ENCODE measurements at places on chromosomes 2 and 18. TPM values are rescaled to one million over a fixed set of nuclear protein-coding genes. Genes with fewer than 3 reads are reported as not detected.

GRCh38 chr2:144592500-144593256 lies 72.8 kb upstream of the ZEB2 start:
- H3K36me3 ChIP-seq, result no peaks in the 10 kb centered on the region
- H3K4me1 ChIP-seq, result no peaks in the 10 kb centered on the region
- H3K27me3 ChIP-seq, result no peaks in the 10 kb centered on the region
- H3K4me3 ChIP-seq, result no peak overlapping the region
- no peak overlapping the region for H3K27ac ChIP-seq

DNA sequence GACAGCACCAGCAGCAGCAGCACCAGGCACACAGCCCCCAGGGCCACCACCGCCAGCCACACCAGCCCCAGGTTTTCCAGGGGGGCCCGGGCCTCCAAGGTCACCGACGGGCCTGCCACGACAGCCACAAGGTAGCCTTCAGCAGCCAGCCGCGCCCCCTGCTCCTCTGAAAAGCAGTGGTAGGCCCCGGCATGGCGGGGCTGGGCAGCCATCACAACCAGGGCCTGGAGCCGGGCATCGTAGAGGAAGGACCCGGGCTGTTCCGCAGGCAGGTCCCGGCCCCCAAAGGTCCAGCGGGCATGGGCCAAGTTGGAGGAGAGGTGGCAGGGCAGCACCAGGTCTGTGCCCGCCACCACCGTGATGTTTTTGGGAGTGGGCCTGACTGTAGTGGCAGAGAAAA lies 3.3 kb upstream of the ANKRD39 start:
- peaks cover 15% of the 10 kb centered on the region for H3K36me3 ChIP-seq
- no peak overlapping the region for H3K27ac ChIP-seq
- H3K4me3 ChIP-seq, result no peak overlapping the region
- H3K27me3 ChIP-seq, result no peaks in the 10 kb centered on the region

GRCh38 chr2:191245869-191246531 lies 796 bp downstream of the MYO1B start:
- peak overlapping the region; percentile 65 for H3K27ac ChIP-seq
- H3K27me3 ChIP-seq, result no peaks in the 10 kb centered on the region
- peak overlapping the region; percentile 76 for H3K4me3 ChIP-seq
- DNase-seq, result peak; percentile 52
- no peaks in the 10 kb centered on the region for H3K36me3 ChIP-seq

GRCh38 chr2:71811726-71812125 lies 335.9 kb downstream of the CYP26B1 start:
- no peaks in the 10 kb centered on the region for H3K36me3 ChIP-seq
- H3K4me3 ChIP-seq, result no peak overlapping the region
- no peak for DNase-seq
- no peaks in the 10 kb centered on the region for H3K4me1 ChIP-seq
- no peak overlapping the region for H3K27ac ChIP-seq

GRCh38 chr18:39732918-39733317 lies 2167.3 kb upstream of the CELF4 start:
- no peak for DNase-seq
- H3K27me3 ChIP-seq, result no peaks in the 10 kb centered on the region
- no peak overlapping the region for H3K27ac ChIP-seq
- H3K4me1 ChIP-seq, result no peaks in the 10 kb centered on the region
- no peaks in the 10 kb centered on the region for H3K36me3 ChIP-seq

GRCh38 chr2:56229397-56230060 lies 45.7 kb downstream of the CCDC85A start:
- H3K27me3 ChIP-seq, result no peaks in the 10 kb centered on the region
- DNase-seq, result no peak
- no peak overlapping the region for H3K27ac ChIP-seq
- H3K4me1 ChIP-seq, result no peaks in the 10 kb centered on the region
- no peak overlapping the region for H3K4me3 ChIP-seq

GRCh38 chr2:226701052-226701451 lies 98.6 kb downstream of the IRS1 start:
- H3K4me1 ChIP-seq, result no peaks in the 10 kb centered on the region
- no peak overlapping the region for H3K4me3 ChIP-seq
- H3K36me3 ChIP-seq, result no peaks in the 10 kb centered on the region

GRCh38 chr2:122422384-122422991 lies 667.0 kb downstream of the TSN start:
- no peak overlapping the region for H3K4me3 ChIP-seq
- no peaks in the 10 kb centered on the region for H3K27me3 ChIP-seq
- H3K4me1 ChIP-seq, result no peaks in the 10 kb centered on the region
- H3K36me3 ChIP-seq, result no peaks in the 10 kb centered on the region

DNA sequence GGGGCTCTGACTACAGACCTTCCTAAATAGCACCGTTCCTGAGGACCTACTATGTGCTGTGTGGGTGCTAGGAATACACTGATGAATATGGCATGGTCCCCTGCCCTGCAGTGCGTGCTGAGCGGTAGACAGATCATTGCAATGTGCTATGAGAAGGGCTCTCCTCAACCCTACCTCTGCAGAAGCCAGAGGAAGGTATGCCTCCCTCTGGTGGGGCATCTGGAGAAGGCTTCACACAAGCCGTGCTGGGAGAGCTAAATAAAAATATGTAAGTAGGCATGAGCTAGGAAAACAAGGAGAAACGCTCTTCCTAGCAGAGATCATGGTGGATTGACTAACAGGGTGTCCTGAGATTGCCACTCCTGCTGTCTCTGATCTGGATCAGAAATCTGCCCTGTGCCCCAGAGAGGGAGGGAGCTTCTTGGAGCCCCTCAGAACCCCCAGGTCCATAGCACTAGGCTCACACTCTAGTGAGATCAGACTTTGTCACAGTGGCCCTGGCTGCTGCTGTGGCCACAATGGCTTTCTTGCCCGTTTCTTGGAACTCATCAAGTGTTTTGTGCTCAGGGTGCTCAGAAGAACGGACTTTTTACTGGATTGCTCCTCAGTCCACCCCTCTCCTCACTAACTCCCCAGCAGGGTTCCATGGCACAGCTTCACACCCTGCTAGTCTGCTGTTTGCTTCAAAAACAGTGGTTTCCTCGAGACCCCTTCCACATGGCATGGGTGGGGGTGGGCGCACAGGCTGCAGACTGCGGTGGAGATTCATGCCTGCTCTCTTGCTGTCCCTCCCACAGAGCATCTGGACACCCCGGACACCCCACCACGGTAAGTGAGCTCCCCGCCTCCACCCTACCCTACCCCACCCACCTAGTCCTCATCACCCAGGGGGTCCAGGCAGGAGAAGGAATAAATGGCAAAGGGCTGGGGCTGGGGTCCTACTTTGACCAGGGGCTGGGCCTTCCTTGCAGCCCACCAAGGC lies 14.2 kb downstream of the SIGLEC15 start:
- H3K27me3 ChIP-seq, result no peaks in the 10 kb centered on the region
- H3K4me3 ChIP-seq, result no peak overlapping the region

- no peaks in the 10 kb centered on the region for H3K4me1 ChIP-seq
- no peaks in the 10 kb centered on the region for H3K27me3 ChIP-seq
- no peaks in the 10 kb centered on the region for H3K36me3 ChIP-seq
- H3K27ac ChIP-seq, result no peak overlapping the region
- no peak overlapping the region for H3K4me3 ChIP-seq
Measured at GRCh38 chr2:215752991-215753390, 260.4 kb downstream of the MREG start.

- H3K36me3 ChIP-seq, result no peaks in the 10 kb centered on the region
- no peak for DNase-seq
- no peak overlapping the region for H3K4me3 ChIP-seq
- no peak overlapping the region for H3K27ac ChIP-seq
- H3K27me3 ChIP-seq, result no peaks in the 10 kb centered on the region
Measured at GRCh38 chr2:226746196-226746800, 53.3 kb downstream of the IRS1 start.

GRCh38 chr2:50126845-50127244 lies 905.1 kb downstream of the NRXN1 start:
- no peak overlapping the region for H3K4me3 ChIP-seq
- no peaks in the 10 kb centered on the region for H3K27me3 ChIP-seq
- peak; percentile 66 for DNase-seq
- H3K36me3 ChIP-seq, result no peaks in the 10 kb centered on the region
- peak overlapping the region; percentile 27 for H3K27ac ChIP-seq
- no peaks in the 10 kb centered on the region for H3K4me1 ChIP-seq

DNA sequence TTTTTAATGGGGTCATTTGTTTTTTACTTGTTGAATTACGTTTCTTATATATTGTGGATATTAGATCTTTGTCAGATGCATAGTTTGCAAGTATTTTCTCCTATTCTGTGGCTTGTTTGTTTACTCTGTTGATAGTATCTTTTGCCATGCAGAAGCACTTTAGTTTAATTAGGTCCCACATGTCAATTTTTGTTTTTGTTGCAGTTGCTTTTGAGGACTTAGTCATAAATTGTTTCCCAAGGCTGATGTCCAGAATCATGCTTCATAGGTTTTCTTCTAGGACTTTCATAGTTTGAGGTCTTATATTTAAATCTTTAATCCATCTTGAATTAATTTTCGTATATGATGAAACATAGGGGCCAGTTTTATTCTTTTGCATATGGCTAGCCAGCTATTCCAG lies 13.2 kb downstream of the PIKFYVE start:
- no peak overlapping the region for H3K4me3 ChIP-seq
- H3K36me3 ChIP-seq, result peaks cover 18% of the 10 kb centered on the region
- DNase-seq, result no peak

DNA sequence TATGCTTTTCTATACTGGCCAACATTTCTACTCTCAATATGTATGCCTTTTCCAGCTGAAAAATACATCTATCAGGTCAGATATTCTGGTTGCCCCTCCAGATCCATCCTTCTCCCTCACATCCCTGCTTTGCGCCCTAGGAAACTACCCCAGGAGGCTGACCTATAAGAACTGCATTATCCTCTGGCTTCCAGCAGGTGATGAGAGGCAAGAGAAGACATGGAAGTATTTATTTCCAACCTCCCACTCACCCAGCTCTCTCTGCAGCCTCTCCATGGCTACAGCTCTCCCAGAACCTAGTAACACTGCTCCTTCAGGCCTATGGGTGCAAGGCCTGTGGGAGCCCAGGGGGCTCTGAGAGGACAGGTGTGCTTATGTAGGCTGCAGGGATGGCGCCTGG lies 42.9 kb downstream of the ARID5A start:
- H3K4me3 ChIP-seq, result no peak overlapping the region
- H3K4me1 ChIP-seq, result no peaks in the 10 kb centered on the region
- no peak for DNase-seq
- H3K36me3 ChIP-seq, result no peaks in the 10 kb centered on the region

Gene SP140
- not detected for total RNA-seq

Gene CYP27C1
- 1.8 TPM for total RNA-seq

Gene LOXHD1
- not detected for total RNA-seq

Gene MOCOS
- 2.5 TPM for total RNA-seq

Gene MLPH
- total RNA-seq, result 371 TPM

Gene KCNIP3
- 63.8 TPM for total RNA-seq

Gene IL1R2
- 6.9 TPM for total RNA-seq

Gene MBD1
- 121 TPM for total RNA-seq
